OCI-LY7 (cell line): ENCODE measurements at places on chromosomes 3 and 15. TPM values are rescaled to one million over a fixed set of nuclear protein-coding genes. Genes with fewer than 3 reads are reported as not detected.

MBD4 gene
- total RNA-seq = 74.6 and 86.1 TPM in 2 replicates

- DNase-seq = peak; percentile 25
Observed at GRCh38 chr3:94036909-94037507, 8.6 kb upstream of the STX19 start.

- no peak for DNase-seq
Observed at GRCh38 chr3:49500732-49501609, 30.9 kb downstream of the DAG1 start.

- no peak for DNase-seq
Observed at GRCh38 chr3:77096145-77096544, 56.2 kb downstream of the ROBO2 start.

DNA sequence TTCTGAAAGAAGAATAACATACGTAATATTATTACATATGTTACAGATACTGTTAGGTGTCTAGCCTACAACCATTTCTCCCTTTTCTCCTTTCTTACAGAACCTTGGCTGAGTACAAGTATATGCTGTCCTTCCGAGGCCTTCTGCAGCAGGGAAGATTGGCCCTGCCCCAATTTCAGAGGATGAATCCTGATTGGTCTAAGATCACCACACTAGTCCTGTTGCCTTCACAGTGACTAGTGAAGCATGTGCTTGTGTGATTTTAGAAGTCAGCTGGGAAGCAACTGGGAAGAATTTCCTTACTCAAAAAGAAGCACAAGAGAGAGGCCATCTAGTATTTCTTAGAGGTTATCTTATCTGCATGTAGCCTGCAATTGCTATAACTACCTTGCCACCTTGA lies 30.6 kb upstream of the MECOM start:
- no peak for DNase-seq

- DNase-seq = no peak
Observed at GRCh38 chr3:194089357-194090177, 46.4 kb upstream of the HES1 start.
